Nasal cavity respiratory epithelium epithelial cell of viscerocranial mucosa (primary cell): ENCODE measurements at places on chromosomes 3 and 15. TPM values are rescaled to one million over a fixed set of nuclear protein-coding genes. Genes with fewer than 3 reads are reported as not detected.

The SCN11A gene
- under 0.01 TPM in 2 replicates for total RNA-seq

The KY gene
- total RNA-seq = 0.07 TPM in 1 of 2 replicates, not detected in the other

The PARP9 gene
- 6.5 and 24.8 TPM in 2 replicates for total RNA-seq

The ZMAT3 gene
- total RNA-seq = 20.8 and 28.0 TPM in 2 replicates

The LRRIQ4 gene
- total RNA-seq = not detected in 2 replicates

The SKOR1 gene
- under 0.01 and 0.14 TPM in 2 replicates for total RNA-seq

The TMEM207 gene
- total RNA-seq = not detected in 2 replicates

The CPNE4 gene
- total RNA-seq = under 0.01 and 0.28 TPM in 2 replicates

The CD47 gene
- 36.6 and 106 TPM in 2 replicates for total RNA-seq

The TRPM1 gene
- under 0.01 and 0.68 TPM in 2 replicates for total RNA-seq

The GABRB3 gene
- total RNA-seq = 0.34 and 5.4 TPM in 2 replicates

The NPAP1 gene
- under 0.01 TPM in 1 of 2 replicates, not detected in the other for total RNA-seq
